Naive thymus-derived CD4-positive, alpha-beta T cell (primary cell): ENCODE measurements at places on chromosomes 1 and 21.

GRCh38 chr1:63593303-63593885, at the start of gene PGM1:
TSS of gene PGM1 (plus strand) at chr1:63593411. CDS start at chr1:63593489, 78 bp downstream.
- H3K4me1 ChIP-seq: peaks cover 7% of the 10 kb centered on the region
- no peaks in the 10 kb centered on the region for H3K27me3 ChIP-seq
- peak; percentile 78 for DNase-seq
- peak within 1 kb of the TSS; percentile 90 for H3K27ac ChIP-seq

GRCh38 chr1:24351918-24352627, 32.9 kb downstream of the GRHL3 start:
- H3K27ac ChIP-seq: no peak overlapping the region
- no peaks in the 10 kb centered on the region for H3K27me3 ChIP-seq
- DNase-seq: no peak
- no peaks in the 10 kb centered on the region for H3K36me3 ChIP-seq
- no peaks in the 10 kb centered on the region for H3K4me1 ChIP-seq
- H3K4me3 ChIP-seq: no peak overlapping the region

DNA sequence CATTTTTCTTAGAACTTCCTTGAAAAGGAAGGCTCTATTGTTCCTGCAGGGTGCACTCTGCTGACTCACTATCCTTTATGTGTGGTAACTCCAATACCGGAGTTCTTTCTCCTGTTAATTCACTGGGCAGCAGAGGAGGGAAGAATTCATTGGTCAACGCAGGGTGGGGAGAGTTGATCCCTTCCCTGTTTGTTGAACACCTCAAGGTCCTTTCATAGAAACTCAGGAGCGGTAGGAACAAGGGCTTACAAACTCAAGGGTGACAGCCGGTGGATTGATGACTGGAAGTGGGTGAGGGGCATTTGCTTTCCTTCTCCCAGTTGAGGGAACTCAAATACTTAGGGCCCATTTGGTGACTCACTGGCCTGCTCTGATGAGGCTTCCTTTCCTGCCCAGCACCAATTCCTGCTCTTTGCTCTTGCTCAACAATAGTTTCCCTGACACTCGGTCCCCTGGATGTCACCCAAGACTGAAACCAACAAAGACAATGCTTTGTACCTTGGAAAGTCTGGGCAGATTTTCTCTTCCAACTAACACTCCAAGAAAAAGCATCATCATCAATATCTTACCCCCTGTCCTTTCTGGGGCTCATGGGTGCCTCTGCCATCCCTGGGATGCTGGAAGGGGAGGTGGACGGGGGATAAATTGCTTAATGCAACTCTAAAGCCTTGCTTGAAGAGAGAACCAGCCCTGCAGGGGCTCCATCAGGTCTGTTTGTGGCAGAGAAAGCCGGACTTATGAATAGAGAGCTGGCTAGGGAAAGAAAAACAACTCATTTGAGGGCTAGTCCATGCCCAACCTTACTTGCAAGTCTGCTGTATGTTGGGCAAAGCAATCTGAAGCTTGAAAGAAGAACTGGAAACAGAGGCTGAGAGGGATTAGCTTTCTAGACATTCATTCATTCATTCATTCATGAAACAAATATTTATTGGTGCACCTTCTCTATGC, 9.3 kb downstream of the SLC26A9 start:
- no peak overlapping the region for H3K27ac ChIP-seq
- DNase-seq: no peak
- no peaks in the 10 kb centered on the region for H3K36me3 ChIP-seq
- H3K27me3 ChIP-seq: no peaks in the 10 kb centered on the region
- H3K4me1 ChIP-seq: no peaks in the 10 kb centered on the region

DNA sequence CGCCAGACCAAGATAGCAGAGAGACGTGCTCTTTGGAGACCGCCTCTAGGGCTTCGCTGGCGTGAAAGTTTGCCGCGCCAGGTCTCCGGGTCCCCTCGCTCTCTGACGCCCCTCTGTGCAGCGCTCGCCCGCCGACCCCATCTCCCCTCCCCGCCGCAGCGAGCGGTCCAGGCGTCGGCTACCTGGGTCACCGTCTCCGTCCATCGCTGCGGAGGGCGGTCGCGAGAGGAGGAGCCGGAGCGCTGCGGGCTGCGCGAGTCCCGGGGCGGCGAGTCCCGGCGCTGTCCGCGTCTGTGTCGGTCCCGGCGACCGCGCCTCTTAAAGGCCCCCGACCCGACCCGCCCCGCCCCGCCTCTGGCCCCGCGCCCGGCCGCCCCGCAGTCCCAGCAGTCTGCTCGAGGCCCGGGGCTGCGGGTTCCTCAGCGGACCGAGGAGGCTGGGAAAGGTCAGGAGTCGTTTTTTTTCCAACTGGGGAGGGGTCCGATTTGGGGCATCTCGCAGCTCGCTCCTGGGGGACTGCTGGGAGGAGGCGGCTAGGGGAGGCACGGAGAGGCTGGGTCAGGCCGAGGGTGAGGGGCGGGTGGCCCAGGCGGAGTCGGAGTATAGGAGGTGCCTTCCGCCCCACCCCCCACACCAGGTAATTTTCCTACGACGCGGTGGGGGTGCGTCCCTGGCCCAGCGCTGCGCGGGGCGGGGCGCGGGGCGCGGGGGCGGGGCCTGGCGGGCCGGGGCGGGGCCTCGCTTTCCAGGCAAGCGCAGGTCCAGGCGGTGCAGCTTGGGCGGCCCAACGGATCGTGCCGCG, at the start of the genes FBXO2 and FBXO44:
Gene FBXO2 (minus strand): TSS at position 293 of the 802 bp plus-strand sequence. CDS start 89 bp downstream, at position 204.
Gene FBXO44 (plus strand): TSS at position 741 of the 802 bp plus-strand sequence. CDS start 959 bp downstream, outside the sequence.
- peak; percentile 40 for DNase-seq
- peaks cover 3% of the 10 kb centered on the region for H3K36me3 ChIP-seq
- H3K27me3 ChIP-seq: no peaks in the 10 kb centered on the region
- H3K27ac ChIP-seq: peak within 1 kb of the TSS; percentile 71

DNA sequence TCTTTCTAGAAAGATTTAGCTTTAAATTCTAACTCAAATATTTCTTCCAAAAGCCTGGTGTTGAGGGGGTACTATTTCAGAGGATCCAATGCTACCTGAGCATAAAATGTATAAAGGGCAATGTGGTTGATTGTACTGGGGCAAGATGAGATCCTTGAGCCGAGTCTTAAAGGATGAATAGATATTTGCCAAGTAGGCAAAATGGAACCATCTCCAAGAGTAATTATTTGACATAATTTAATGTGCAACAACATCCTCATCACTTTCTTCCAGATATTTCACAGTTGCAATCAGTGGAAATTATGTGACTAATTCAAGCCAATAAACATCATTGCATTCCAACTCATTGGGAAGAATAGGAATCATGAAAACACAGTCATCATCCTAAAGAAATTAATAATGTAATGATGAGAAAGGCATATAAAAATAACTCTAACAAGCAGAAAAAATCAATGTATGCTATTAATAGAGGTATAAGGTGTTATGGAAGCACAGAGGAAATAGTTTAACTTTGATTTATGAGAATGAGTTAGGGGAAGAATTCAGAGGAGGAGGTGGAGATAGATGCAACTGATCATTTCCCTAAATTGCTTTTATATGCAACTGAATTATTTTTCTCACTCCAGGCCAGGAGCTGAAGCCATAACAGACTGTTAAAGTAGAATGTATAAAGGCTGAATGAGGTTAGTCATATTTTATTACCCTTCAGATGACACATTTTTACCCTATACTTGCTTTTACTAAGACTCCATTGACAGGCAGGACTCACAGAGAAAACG, 30.0 kb upstream of the RGS4 start:
- H3K36me3 ChIP-seq: no peaks in the 10 kb centered on the region
- H3K4me3 ChIP-seq: no peak overlapping the region
- DNase-seq: no peak
- H3K27me3 ChIP-seq: no peaks in the 10 kb centered on the region

DNA sequence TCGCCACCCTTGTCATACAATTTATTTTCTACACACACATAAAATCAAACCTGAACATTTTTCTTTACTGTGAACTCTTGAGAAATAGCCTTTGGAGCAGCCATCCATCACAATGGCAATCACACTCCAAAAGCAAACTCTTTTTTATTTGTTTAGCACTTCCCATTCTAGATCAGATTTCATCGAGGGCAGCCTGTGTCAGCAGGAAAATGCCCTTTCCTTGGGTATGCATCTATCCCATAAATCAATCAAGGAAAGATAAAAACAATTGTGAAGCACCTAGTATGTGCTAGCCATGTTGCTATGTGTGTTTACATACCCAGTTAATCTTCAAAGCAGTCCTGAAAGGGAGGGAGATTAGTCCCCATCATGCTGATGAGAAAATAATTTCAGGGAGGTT, 484.1 kb upstream of the USP24 start:
- no peak overlapping the region for H3K27ac ChIP-seq
- no peaks in the 10 kb centered on the region for H3K4me1 ChIP-seq
- no peaks in the 10 kb centered on the region for H3K27me3 ChIP-seq
- no peaks in the 10 kb centered on the region for H3K36me3 ChIP-seq

DNA sequence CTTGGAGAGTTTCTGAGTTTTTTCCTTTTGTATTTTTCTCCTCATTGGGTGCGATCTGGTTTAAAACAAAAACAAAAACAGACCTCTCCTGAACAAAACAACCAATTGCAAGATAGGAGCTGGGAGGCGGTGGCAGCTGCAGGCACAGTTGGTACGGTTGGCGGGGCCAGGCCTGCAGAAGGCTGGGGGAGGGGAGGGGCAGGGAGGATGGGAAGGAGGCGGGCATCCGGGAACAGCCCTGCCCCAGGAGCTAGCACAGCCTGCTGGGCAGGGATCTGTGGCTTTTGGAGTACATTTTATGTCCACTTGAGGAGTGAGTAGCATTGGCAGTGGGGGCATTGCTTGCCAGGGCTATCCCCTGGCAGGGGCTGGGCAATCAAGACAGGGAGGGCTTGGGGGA, 5.2 kb downstream of the CAPN9 start:
- no peaks in the 10 kb centered on the region for H3K36me3 ChIP-seq
- H3K4me1 ChIP-seq: no peaks in the 10 kb centered on the region
- no peak overlapping the region for H3K27ac ChIP-seq
- H3K4me3 ChIP-seq: no peak overlapping the region
- DNase-seq: no peak
- H3K27me3 ChIP-seq: no peaks in the 10 kb centered on the region

DNA sequence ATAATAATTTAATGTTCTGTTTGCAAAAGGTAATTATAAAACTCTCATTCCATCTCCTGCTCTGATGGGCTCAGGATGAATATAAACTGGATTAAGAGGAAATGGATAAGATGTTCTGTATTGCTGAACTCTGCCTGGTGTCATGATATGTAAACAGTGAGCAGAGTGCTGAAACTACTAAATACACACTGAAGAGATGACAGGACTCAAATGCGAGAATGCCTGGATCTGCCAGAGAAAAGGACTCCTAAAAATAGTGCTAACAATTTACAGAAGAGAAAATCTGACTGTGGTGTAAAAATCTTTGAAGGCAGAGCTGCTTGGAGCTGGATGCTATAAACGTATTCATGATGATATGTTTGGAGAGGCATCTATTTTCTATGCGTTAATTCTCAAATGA, 303.2 kb downstream of the RWDD3 start:
- H3K4me3 ChIP-seq: no peak overlapping the region
- no peaks in the 10 kb centered on the region for H3K27me3 ChIP-seq
- no peaks in the 10 kb centered on the region for H3K36me3 ChIP-seq
- H3K27ac ChIP-seq: no peak overlapping the region
- H3K4me1 ChIP-seq: no peaks in the 10 kb centered on the region

DNA sequence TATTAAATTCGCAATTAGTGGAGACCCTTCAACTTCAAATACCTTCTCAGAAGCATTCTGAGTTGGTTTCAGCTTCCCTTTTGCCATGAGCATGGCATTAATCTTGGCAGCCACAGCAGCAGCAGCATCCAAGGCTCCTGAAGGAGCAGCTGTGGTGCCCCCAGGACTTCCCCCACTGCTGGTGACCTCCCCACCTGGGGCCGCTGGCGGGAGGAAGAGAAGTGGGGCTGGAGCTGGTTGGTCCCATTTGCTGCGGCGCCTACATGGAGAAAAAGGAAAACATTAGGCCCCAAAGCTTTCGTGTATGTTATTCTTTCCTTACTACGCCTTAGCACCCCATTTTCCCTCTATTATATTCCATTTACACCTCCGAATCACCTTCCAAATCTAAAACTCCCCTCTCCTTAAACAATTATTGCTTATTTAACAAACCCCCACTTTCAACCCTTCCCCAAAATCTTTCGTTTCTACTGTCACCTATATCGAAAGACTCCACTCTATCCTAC, 569 bp downstream of the KHDC4 start:
- H3K36me3 ChIP-seq: peaks cover 38% of the 10 kb centered on the region
- H3K27ac ChIP-seq: peak overlapping the region; percentile 89
- H3K27me3 ChIP-seq: no peaks in the 10 kb centered on the region

DNA sequence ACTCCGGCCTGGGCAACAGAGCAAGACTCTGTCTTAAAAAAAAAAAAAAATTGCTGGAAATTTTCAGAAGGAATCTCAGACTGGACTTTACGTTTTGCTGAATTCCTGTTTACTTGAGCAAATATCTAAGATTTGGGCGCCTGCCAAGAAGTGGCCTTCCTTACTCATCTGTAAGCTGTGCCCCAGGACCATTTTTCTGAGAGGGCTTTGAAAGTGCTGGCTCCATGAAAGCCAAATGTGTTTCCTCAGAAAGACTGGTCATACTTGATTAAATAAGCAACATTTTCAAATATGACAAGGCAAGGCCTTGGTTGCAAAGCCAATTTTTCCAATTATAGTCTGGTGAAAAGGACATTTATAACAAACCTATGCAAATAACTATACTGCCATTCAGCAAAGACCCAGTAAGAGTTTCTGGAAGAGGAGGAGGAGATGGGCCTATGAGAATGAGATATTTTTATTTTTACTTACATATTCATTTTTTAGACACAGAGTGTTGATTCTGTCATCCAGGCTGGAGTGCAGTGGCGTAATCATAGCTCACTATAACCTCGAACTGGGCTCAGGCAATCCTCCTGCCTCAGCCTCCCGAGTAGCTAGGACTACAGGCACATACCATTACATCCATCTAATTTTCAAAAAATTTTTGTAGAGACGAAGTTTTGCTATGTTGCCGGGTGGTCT, 56.3 kb upstream of the HTR1D start:
- no peak overlapping the region for H3K4me3 ChIP-seq
- no peaks in the 10 kb centered on the region for H3K36me3 ChIP-seq
- H3K27me3 ChIP-seq: no peaks in the 10 kb centered on the region
- no peaks in the 10 kb centered on the region for H3K4me1 ChIP-seq
- no peak overlapping the region for H3K27ac ChIP-seq
- no peak for DNase-seq

- no peak overlapping the region for H3K27ac ChIP-seq
- no peak overlapping the region for H3K4me3 ChIP-seq
- peaks cover 15% of the 10 kb centered on the region for H3K4me1 ChIP-seq
- no peaks in the 10 kb centered on the region for H3K27me3 ChIP-seq
These were observed 5.7 kb downstream of the GFI1 start for GRCh38 chr1:92480813-92481598.

DNA sequence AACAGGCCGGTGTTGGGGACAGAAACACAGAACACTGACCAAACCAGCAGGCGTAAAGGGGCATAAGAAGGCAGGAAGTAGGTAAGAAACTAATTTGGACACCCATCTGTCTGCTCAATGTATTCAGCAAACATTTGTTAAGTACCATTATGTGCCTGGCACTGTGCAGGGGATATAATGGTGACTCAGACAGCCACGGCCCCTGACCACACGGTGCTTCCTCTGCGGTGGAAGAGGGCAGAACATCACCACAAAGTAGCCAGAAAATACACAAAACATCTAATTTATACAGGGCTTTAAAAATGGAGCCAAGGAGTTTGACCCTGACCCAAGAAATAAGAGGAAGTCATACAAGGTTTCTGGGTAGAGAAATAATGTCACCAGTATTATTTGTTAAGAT, 12.9 kb downstream of the DNAJC11 start:
- H3K4me1 ChIP-seq: no peaks in the 10 kb centered on the region
- H3K36me3 ChIP-seq: peaks cover 5% of the 10 kb centered on the region
- H3K27ac ChIP-seq: no peak overlapping the region
- no peak overlapping the region for H3K4me3 ChIP-seq
- H3K27me3 ChIP-seq: no peaks in the 10 kb centered on the region
- DNase-seq: no peak
